Karpas-422 (cell line): ENCODE measurements at places on chromosomes 2 and 18.

- no peak for DNase-seq
Observed at GRCh38 chr2:169343202-169343601, 19.1 kb downstream of the LRP2 start.

DNA sequence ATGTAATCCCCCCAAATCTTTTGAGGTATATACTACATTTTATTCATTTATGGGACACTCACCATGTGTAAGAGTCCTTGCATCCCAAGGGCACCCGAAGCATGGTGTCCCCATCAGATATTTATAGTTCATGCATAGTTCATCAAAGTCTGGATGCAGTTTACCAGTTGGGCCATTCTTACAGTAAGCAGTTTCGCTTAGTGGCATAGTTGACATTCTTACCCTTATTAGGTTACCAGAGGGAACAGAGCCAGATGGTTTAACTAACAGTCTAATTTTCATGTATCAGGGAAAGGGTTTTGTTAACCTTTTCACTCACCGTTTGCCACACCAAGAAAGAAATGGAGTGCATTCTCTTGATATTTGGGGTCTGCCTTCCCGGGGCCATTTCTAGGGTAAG is 7.1 kb downstream of the ZNF407 start:
- no peak for DNase-seq

DNA sequence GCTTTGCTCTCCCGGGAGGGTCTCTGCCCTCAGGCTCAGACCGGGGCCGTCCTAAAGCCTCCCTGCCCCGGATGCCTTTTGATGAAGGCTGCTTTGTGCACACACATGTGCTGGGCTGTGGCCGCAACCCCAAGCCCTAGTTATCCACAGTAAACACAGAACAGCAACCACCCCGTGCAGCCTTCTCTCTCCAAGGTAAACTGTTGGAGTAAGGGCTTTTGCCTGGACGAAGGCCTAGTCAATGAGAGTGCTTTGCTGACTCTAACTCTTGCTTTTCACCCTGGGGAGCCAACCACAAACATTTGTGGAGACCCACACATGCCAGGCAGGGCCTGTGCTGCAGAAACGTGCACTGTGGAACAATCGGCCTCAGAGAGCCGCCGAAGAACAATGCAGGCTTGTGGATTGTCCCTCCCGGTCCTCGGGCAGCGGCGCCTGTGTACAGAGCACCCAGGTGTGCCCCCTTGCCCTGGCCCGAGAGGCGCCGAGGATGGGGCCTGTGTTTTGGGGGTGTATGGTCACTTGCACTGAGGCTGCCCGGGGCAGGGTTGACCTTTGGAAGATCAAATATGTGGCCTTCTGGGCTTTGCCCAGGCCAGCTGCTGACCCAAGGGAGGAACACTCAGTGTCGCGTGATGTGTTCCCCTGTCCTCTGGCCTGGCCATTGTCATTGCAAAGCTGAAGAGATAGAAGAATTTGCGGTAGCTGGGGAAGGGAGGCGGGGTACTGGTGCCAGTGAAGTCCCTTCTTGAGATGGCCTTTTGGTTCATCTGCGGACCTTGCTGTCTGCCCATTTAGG is 37.0 kb downstream of the CTIF start:
- DNase-seq: no peak

DNA sequence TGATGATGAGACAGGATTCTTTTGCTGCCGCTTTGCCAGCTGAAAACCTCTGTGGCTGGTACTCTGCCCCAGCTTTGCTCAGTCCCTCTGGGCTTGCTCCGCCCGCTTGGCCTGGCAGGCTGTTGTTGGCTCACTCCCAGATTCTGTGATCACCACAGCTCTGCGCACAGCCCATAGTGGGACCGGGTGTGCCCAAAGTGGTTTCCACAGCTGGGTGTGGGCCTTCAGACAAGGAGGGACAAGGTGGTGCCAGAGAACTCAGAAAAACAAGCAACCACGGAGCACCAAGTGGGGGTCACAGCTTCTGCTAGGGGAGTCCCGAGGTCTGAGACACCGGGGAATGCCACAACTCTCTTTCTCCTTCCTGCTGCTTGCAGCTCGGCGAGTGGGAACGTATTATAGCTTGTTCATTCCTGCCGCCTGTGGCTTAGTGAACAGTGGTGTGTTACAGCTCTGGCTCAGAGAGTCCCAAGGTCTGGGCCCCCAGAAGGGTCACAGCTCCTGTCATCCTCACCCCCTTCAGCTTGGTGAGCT is 9.2 kb upstream of the KYNU start:
- no peak for DNase-seq

DNA sequence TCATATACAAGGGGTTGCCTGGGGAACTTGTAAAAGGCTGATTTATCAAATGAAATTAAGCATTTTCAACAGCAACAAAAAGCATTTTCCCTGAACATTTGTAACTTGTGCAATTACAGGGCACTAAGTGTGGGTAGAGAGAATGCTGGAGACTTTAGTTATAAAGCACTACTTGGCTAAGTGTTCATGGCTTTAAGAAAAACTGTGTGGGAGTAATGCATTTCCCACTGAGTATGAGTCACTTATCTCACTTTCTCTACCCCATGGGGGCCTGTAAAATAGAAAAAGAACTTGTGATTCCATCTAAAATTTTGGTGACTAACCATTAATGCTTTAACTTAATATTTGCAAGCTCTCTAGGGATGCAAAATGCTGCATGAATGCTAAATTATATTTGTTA is 193.4 kb downstream of the CCDC102B start:
- DNase-seq: no peak

DNA sequence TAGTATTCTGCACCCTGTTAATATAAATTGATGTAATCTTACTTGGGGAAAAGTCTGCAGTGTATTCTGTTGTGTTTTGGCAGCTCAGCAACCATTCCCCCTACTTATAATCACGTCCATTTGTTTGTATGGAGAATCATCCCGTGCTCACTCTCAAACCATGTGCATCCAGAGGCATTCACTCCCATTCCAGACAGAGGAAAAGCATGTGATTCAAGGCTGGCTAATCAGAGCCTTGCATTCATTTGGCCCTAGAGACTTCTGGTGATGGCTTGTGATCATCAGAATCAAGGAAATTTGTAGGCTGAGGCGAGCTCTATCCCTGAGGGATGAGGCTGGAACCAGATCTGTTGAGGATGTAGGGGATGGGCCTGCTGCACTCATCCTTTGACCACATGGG is 5.1 kb upstream of the WIPF1 start:
- no peak for DNase-seq

GRCh38 chr2:109497911-109498870 is 115.6 kb downstream of the SEPTIN10 start:
- no peak for DNase-seq

DNA sequence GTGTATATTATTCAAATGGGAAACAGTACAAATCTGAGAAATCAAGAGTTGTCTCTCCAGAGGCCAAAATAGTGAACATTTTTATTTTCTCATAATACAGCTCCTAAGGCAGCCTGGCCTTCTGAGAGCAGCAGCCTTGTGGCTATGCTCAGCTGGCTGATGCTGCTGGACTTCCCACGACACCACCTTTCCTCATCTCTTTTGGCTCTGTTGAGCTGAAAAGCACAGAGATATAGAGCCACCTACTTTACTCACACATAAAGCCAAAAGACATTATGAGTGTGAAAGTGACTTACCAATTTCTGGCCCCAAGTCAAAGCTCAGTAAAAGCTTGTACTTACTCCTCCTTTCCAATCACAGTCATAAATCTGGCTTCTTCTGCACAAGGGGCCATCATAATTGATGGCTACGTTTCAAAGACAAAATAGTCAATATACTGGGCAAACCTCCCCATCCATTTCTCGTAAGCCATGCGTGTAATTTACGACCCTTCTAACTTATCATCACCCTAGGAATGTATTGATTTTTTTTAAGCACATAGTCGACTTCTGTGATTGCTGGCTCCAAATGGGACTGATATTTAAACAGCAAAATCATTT is 18.6 kb upstream of the REG3A start:
- DNase-seq: no peak

GRCh38 chr2:215773728-215774127 is 239.6 kb downstream of the MREG start:
- DNase-seq: no peak

DNA sequence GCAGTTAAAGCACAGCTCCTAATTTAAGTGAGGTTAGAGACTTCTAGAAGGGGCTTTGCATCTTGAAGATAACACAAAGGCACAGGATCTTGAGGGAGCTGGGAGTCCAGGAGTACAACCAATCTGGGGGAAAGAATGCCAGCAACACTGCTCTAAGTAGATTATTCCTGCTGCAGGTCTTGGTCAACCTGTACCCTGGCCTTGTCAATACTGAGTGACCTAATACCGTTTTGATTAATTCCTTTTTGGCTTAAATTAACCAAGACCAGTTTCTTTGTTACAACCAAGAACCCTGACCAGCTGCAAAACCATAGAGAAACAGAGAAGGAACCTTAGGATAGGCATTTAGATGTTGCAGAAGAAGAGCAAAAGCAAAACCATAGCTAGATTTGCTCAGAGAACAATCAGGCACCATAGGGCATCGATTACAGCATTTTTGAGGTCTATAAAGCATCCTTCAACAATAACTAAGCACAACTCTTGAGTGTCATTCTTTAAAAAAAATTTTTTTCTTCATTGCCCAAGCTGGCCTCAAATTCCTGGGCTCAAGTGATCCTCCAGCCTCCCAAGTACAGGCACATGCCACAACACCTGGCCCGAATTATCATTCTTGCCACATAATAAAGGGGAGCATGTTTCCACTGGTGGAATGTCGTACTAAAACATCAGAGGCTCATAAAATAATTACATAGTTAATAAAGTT is 6.3 kb downstream of the STARD7 start:
- DNase-seq: no peak

DNA sequence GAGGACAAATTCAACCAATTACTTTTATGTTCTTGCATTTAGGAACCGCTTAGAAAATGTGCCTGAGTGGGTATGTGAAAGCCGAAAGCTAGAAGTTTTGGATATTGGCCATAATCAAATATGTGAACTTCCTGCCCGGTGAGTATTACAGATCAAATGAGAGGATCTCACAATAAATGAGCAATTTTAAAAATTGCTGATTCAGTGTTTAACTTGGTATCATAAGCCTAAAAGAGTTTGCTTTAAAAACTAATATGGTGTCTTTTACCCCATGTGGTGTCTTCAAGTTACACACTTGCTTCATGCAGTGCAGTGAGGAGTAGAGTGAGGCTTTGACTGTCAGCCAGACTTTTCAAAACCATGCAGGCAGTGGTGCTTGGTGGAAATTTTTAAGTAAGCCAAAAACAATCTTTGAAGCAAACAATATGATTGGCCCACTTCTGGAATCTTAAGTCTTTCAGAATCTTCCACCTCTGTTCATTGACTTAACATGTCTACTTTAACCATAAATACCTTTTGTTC is 199.6 kb downstream of the PHLPP1 start:
- no peak for DNase-seq

DNA sequence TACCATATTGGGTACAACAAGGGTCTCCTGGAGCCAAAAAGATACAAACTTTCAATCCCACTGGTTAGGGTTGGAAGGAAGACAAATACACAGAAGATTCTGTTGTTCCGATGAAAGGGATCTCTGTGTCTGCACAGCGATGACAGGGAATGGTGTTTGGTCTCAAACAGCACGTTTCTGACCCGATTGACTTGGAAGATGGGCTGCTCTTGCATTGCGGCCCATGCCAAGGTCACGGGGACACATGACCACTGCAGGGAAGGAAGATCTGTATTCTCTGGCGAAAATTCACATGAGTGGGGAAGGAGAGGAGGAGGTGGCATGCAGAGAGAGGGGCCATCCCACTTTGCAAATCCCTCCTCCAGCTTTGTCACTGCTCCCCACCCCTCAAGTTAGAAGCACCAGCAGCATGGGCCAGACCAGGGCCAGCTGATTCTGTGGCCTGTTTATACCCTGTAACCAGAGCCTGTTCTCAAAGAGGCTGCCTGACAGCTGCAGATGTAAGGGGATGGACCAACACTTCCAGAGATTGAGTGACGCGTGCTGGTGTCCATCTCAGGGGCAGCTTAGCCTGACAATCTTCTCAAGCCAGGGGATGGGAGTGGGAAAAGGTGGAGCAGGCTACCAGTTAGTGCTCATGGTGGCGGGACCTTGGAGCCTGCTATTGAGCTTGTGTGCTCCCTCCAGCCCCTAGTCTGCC is 57.2 kb downstream of the TNP1 start:
- DNase-seq: no peak
